Breast epithelium (tissue), 4 donors: ENCODE measurements at places on chromosomes 3 and 15.
A peak's percentile ranks its signal among the peaks of the same experiment; 100 is the strongest.

DNA sequence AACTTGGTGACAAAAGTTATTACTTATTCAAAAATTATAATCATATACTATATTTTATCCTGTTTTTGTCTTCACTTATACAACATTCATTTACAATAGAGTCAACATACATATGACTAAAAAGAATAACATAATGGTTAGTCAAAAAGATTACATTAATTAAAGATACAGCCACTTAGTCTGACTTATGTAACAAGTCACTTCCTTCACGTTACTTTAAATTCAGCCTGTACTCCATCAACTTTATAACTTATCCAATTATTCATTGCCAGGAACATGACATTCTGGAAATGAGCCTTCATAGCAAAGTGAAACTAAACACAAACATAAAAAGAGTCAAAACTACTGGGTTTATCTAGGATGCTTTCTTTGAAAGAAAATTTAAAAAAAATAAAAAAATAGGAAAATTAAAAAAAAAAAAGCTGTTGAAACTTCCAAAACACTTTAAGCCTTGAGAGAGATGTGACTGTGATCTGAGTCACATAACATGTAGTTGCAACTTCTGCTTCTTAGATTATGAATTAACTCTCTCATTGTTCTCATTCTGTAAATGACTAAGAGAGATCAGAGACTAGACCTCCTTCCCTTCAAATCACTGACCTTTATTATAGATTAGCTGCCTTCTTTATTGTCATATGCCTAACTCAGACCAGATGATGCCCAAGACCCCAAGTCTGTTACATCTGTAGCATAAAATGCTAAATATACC lies 107.8 kb downstream of the MYRIP start:
- no peak for DNase-seq

- no peak for DNase-seq
Observed at GRCh38 chr3:13115991-13116390, 42.8 kb upstream of the IQSEC1 start.

DNA sequence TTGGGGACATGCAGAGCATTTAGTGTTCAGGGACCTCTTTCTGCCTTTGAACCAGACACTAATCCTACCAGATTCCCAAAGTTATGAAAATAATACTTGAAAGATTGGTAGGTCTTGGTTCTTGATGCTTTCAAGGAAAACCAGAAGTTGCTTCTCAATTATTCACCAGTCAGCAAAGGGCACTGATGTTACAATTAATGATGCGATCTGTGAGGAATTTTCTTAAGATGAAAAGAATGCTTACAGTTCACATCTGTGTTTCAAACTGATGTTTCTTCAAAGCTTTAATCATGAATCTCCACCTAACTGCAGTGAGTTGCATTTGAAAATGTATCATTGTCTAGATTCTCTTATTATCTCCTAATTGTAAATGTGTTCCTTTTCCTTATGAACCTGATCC lies 161.0 kb downstream of the NAALADL2 start:
- no peak for DNase-seq

GRCh38 chr3:174202561-174202960 lies 656.6 kb upstream of the NAALADL2 start:
- DNase-seq, result no peak

DNA sequence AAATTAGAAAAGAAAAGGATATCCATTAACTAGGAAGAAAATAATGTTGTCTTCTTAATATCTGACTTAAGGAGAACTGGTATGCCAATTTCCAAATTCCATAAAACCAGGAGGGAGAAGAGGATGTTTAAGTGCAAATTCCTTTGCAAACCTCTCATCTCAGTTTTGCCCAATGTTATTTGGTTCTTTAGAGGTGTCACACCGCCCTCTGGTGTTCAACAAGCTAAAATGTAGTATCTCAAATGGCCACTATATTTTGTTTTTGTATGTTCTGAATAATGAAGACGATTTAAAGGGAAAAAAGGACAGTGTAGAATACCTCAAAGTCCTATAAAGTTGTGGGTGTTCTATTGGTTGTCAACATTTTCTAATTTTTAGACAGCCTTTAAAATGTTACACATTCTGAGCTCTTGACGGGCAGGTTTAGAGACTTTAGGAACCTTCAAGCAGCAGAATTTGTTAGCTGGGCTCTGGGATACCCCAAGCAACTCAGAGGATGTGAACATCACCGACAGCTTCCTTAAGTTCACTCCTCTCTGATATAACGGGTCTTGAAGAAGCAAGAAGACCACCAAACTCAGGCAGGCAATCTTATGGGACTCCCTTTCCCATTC lies 458.3 kb downstream of the MFSD1 start:
- no peak for DNase-seq

GRCh38 chr15:64182859-64183370 lies 20.1 kb upstream of the PPIB start:
- no peak for DNase-seq

DNA sequence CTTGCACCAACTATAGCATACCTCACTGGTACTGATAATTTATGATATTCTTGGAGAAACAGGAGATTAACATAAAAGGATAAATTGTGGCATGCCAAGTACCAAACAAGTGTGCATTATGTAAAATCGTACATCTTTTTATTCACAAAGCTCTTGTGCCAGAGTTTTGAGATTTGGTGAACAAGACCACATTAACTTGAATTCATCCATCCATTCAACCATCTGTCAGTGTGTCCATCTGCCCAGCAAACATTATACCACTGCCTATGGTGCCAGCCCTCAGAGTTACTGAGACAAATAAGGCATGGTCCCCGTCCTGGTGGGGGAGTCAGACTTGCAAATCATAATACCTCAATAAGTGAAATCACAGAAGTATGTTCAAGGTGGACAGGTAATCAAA lies 17.0 kb upstream of the NEO1 start:
- DNase-seq, result no peak

DNA sequence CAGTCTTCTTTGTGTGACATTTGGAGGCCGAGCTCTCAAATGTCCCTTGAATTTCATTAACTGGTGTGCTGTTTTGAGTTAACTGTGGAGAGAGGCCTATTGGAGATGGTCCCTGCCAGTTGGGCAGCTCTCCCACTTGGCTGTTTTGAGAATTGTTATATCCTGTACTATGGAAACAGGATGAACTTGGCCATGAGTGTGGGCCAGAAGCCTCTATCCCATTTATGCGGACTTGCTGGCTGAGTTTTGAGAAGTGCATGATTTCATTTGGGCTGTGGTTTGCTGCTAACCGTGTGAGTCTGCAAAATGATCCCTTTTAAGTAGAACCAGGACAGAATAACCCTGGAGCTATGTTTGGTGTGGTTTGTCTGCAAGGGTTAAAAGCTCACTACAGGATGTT lies 366.0 kb downstream of the PTPRG start:
- peak; percentile 77 for DNase-seq

GRCh38 chr3:185318141-185318540 lies 44.8 kb upstream of the MAP3K13 start:
- DNase-seq, result no peak

DNA sequence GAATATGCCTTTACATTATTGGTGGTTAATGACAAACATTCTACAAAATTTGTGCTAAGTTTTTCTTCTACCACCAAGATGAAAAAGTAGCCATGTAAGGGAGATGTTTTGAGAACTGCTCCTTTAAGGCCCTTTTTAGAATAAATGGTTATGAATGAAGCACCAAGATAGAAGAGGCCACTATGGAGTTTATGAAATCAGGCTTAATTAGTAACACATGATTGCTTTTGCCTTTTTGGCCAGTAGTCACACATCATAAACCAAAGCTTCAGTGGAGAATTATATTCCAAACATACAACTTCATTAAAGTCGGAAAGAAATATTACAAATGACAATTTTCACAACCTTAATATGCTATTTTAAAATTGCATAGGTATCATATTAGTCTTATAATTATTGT lies 331.7 kb downstream of the RBMS3 start:
- DNase-seq, result no peak

DNA sequence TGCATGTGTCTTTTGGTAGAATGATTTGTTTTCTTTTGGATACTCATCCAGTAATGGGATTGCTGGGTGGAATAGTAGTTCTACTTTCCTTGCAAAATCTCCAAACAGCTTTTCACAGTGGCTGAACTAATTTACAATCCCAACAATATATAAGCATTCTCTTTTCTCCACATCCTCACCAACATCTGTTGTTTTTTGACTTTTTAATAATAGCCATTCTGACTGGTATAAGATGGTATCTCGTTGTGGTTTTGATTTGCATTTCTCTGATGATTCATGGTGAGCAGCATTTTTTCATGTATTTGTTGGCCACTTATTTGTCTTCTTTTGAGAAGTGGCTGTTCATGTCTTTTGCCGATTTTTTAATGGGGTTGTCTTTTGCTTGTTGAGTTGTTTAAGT lies 55.8 kb downstream of the ST8SIA2 start:
- DNase-seq, result no peak

- DNase-seq, result no peak
Observed at GRCh38 chr3:60142009-60142408, 1092.2 kb upstream of the CFAP20DC start.

- no peak for DNase-seq
Observed at GRCh38 chr3:181344331-181344730, 354.8 kb upstream of the DNAJC19 start.

- DNase-seq, result no peak
Observed at GRCh38 chr3:153113541-153113940, 48.5 kb upstream of the RAP2B start.

DNA sequence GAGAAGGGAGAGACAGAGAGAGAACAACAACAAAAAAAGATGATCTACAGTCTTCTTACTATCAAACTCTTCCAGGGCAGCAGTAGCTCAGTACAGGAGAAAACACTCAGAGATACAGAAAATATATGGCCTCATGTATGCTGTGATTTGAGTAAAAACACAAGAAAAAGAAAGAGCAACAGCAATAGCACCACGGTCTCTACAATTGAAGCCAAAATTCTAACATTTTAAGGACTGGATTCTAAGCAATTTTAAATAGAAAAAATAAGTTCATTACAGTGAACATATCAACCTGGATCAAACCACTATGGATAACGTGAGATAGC lies 43.5 kb upstream of the ALCAM start:
- DNase-seq, result no peak

- no peak for DNase-seq
Observed at GRCh38 chr15:67010898-67011616, 54.3 kb upstream of the SMAD3 start.

GRCh38 chr3:84108442-84108971 lies 850.3 kb upstream of the CADM2 start:
- no peak for DNase-seq

GRCh38 chr15:88506628-88507027 lies 39.1 kb downstream of the MRPS11 start:
- no peak for DNase-seq

GRCh38 chr15:31325595-31326155 lies 960 bp upstream of the KLF13 start:
- DNase-seq, result peak; percentile 58

DNA sequence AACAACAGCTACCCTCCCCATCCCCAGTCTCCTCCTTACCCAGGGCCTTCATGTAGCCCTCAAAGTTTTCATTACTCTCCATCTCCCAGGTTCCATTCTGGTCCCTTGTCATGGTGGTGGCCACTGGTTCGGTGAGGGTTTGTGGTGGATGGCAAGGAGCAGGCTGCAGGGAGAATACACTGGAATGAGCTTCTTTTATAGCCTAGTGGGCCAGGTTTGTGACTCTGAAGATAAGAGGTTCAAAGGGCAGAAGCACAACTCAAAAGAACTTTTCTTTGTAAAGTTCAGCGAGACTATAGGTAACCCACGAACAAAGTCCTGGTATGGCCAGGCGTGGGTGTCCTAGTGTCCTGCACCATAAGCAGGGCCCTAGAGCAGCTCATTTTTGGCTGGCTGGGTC lies at the start of gene RBP2:
Gene RBP2, minus strand, starts transcription at position 169 of the 400 bp plus-strand sequence. Its CDS starts 57 bp downstream, at position 112.
- DNase-seq, result no peak

DNA sequence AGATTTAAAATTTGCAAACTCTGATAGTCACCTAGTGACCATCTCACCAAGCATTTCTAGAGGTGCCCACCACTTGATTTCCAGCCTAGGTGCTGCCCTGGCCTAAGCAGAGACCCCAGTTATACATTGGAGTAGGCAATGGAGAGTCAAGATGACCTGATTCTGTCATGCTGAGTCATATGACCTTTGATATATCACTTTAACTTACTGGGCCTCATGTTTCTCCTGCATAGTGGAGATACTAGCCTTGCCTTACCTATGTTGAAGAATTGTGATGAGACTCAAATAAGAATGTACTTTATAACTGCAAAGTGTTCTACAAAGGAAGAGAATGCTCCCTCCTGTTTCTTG lies 75.5 kb upstream of the XCR1 start:
- no peak for DNase-seq

GRCh38 chr3:153180860-153181372 lies 18.9 kb downstream of the RAP2B start:
- DNase-seq, result no peak

DNA sequence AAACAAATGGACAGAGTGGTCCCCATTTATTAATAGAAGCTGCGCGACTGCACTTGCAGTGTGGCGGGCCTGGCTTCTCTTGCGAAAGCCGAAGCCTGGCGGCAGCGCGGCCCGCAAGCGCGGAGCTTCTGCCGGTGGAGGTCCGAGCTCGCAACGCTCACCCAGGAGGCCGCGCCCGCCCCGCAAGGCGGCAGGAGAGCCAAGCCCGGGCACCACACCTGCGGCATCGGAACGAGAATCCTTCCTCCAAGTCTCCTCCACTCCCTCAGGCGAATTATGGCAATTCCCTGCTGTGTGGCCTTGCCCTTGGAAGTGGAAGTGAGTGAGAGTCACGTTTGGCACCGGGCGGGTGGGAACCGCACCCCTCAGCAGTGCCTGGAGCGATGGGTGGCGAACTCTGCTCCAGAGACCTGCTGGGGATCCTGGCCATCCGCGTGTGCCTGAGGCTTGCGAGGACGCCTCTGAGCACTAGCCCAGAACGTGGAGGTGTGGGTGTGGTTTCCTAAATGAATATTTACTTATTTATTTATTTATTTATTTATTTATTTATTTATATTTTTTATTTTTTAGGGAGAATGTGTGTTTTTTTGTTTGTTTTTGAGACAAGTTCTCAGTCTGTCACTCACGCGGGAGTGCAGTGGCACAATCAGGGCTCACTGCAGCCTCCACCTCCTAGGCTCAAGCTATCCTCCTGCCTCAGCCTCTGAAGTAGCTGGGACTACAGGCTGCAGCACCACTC lies 133.7 kb upstream of the UBE2E1 start:
- no peak for DNase-seq

DNA sequence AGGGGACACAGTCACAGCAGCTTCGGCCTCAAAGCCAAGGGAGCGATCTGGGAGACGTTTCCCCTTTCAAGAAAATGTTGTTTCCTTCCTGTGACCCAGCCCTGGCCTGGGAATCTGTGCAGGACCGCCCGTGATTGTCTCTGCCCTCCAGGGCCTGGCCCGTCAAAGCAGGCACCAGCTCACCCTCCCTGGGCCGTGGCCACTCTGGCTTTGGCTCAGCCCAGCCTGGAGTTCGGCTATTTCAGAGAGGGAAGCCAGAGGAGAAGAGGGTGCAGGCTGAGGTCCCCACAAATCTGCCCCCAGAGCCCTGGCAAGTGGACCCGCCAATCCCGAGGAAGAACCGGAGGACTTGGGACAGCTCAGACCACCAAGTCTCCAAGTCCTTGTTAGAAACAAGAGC lies 12.7 kb downstream of the GATA2 start:
- DNase-seq, result no peak

GRCh38 chr3:32442766-32443165 lies 51.1 kb downstream of the CMTM7 start:
- no peak for DNase-seq

- peak; percentile 41 for DNase-seq
Observed at GRCh38 chr15:99999282-100000070, 266.2 kb upstream of the LYSMD4 start.

- no peak for DNase-seq
Observed at GRCh38 chr15:79002581-79002980, 57.7 kb upstream of the CTSH start.

GRCh38 chr3:98945101-98945524 lies 43.6 kb upstream of the DCBLD2 start:
- DNase-seq, result no peak
